ENCODE measurements at places on chromosomes 2 and 18.

DNA sequence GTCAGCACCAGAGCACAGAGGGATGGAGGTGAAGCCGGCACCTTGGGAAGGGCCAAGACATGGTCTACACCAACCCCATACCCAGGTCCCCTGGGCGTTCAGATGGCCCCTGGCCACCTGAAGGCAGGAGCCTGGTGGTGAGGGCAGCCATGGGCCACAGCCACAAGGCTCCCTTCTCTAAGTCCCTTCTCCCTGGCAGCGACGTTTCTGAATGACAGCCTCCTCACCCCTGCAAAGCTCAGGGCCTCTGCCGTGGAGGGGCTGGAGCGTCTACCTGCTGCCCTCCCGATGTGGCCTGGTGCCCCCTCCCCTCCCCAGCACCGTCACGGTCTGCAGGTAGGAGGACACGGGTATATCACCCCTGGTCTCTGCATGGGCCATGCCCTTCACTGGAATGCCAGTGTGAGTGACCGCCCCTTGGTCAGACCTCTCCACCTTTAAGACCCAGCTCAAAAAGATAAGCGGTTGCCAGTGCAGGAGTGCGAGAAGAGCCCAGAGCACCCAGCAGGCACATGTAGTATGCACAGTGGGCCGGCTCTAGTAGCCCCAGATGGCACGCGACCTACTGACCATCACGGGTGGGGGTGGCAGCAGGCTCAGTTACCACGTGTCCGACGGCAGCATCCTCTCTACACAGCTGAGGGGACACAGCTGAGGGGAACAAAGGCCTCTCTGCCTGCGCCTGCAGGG, 46.6 kb downstream of the HS6ST1 start:
- no peak for DNase-seq

- DNase-seq, result no peak
Observed at GRCh38 chr18:79698668-79699335, 19.2 kb downstream of the CTDP1 start.

GRCh38 chr18:76822506-76823160, at the start of gene ZNF236:
Gene ZNF236 (plus strand): TSS chr18:76822557. CDS start chr18:76822608, 51 bp downstream.
- peak; percentile 53 for DNase-seq

DNA sequence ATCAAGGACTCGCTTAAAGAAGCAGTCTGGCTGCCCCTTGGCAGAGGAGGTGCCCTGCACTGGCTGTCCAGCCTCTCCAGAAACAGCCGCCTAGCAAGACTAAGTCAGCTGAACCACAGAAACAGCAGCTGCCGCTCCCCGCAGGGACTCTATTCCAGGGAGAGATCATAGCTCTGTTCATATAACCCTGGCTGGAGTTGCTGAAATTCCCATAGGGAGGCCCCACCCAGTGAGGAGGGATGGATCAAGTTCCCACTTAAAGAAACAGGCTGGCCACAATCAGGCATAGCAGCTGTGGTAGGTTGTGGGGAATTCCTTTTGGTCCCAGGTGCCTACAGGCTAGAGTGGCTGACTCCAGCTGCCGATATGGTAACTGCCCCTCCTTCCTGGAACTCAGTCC, 74.2 kb upstream of the MC4R start:
- no peak for DNase-seq

DNA sequence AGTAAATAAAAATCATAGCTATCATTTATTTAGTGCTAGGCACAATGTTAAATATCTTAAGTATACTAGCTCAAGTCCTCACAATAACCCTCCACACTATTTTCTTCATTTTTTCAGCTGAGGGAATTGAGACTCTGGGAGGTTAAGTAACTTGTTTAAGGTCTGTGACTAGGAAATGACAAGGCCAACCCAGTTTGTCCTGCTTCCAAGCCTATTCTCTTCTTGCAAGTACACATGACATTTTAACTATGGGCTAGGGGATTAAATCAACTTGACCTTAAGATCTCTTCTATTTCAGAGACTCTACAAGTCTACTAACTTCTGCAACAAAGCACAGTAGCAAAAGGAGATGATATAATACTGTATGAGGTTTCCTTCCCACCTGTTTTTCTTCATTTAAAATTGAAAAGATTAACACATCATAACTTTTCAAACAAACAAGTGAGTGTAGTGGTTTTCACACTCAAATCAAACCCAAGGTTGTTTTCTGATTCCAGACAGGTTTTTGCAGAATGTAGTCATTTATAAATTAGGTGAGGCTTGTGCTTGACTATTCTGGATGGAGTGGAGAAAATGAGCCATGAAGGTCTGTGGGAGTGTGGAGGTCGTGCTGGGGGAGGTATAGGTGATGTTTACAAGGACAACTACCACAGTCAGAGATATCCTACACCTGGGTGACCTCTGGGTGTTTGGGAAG, 57.0 kb downstream of the CD28 start:
- DNase-seq, result peak; percentile 42

Data from activated T-helper 9 cell treated with anti-CD3 and anti-CD28 coated beads, Interleukin-2, amount 50 U/mL, for 16 hours (primary cell).